ENCODE measurements at places on chromosomes 1 and 21. TPM values are rescaled to one million over a fixed set of nuclear protein-coding genes. Genes with fewer than 3 reads are reported as not detected.

The CD53 gene
- total RNA-seq: 0.97 TPM

The EVA1B gene
- 275 TPM for total RNA-seq

The RNF186 gene
- not detected for total RNA-seq

The TFAP2E gene
- under 0.01 TPM for total RNA-seq

The ZMPSTE24 gene
- 85.6 TPM for total RNA-seq

The ARHGEF10L gene
- 5.8 TPM for total RNA-seq

The RGS13 gene
- not detected for total RNA-seq

The ANKRD34A gene
- total RNA-seq: 0.32 TPM

The LRRC53 gene
- not detected for total RNA-seq

The METTL18 gene
- total RNA-seq: 5.8 TPM

The CELA3B gene
- total RNA-seq: not detected

The OR2T2 gene
- not detected for total RNA-seq

The SGIP1 gene
- total RNA-seq: 49.2 TPM

The MAP10 gene
- 1.4 TPM for total RNA-seq

The CA6 gene
- total RNA-seq: not detected

The ELAPOR1 gene
- total RNA-seq: 0.32 TPM

The TP73 gene
- under 0.01 TPM for total RNA-seq

The KHDRBS1 gene
- total RNA-seq: 68.2 TPM

The LRRC40 gene
- 30.7 TPM for total RNA-seq

The TIE1 gene
- total RNA-seq: 536 TPM

The FMO3 gene
- total RNA-seq: not detected

The AMPD1 gene
- not detected for total RNA-seq

The PLA2G2F gene
- total RNA-seq: not detected

The IL6R gene
- total RNA-seq: 4.1 TPM

The EDARADD gene
- total RNA-seq: not detected

The PWP2 gene
- total RNA-seq: 25.1 TPM

The PLA2G2D gene
- not detected for total RNA-seq

The SPOCD1 gene
- total RNA-seq: 19.8 TPM

The PGLYRP4 gene
- not detected for total RNA-seq

The OR2T35 gene
- total RNA-seq: not detected

The NBPF6 gene
- not detected for total RNA-seq

The SLC35F3 gene
- total RNA-seq: not detected

The PRR9 gene
- not detected for total RNA-seq

The KCND3 gene
- not detected for total RNA-seq

The CELA3A gene
- not detected for total RNA-seq

The NCMAP gene
- not detected for total RNA-seq

The PTGFR gene
- total RNA-seq: 1.1 TPM

The DISP3 gene
- under 0.01 TPM for total RNA-seq

The SLC16A1 gene
- 155 TPM for total RNA-seq

The FCER1A gene
- total RNA-seq: not detected

The OBSCN gene
- total RNA-seq: 1.1 TPM

The SEC16B gene
- 1.5 TPM for total RNA-seq

The FCGR1A gene
- not detected for total RNA-seq

The CHIA gene
- not detected for total RNA-seq

The CREB3L4 gene
- total RNA-seq: 6.1 TPM

The PKP1 gene
- not detected for total RNA-seq

The MIS18A gene
- total RNA-seq: 16.2 TPM

The FCRLB gene
- 1.4 TPM for total RNA-seq

The PAX7 gene
- total RNA-seq: not detected

The SRGAP2C gene
- 19.3 TPM for total RNA-seq

The DTL gene
- 21.9 TPM for total RNA-seq

The BRDT gene
- total RNA-seq: not detected

The MANEAL gene
- not detected for total RNA-seq

The FMO5 gene
- 0.76 TPM for total RNA-seq

The TAS1R1 gene
- total RNA-seq: not detected

The E2F2 gene
- 2.0 TPM for total RNA-seq

The OPRD1 gene
- not detected for total RNA-seq

All from epithelial cell of umbilical artery (primary cell).